ENCODE measurements at places on chromosomes 2 and 18.

- DNase-seq = no peak
These were observed 196.0 kb downstream of the TMEM163 start for GRCh38 chr2:134522496-134523455.

- DNase-seq = no peak
These were observed 206.4 kb upstream of the NCKAP5 start for GRCh38 chr2:133774654-133775015.

DNA sequence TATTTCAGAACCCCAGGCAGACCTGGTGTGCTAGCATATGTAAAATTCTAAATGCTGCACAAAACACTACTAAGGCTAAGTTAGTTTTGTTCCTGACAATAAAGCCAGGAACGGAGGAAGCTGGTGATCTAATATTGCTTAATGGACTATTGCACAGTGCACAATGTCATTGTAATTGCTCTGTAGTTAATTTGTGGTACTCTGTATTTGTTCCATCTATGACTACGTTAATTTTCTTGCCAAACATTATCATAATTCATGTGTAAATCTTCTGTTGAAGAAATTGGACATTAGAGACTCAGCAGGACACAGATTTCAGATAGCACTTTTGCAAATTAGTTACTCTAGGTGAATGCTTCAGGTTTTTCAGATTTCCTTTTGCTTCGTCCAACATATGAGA, 232.3 kb downstream of the RIT2 start:
- DNase-seq = no peak

GRCh38 chr18:5073026-5073944, 123.8 kb downstream of the AKAIN1 start:
- DNase-seq = peak; percentile 11

- no peak for DNase-seq
These were observed 390.3 kb upstream of the GALNT5 start for GRCh38 chr2:156867201-156867600.

DNA sequence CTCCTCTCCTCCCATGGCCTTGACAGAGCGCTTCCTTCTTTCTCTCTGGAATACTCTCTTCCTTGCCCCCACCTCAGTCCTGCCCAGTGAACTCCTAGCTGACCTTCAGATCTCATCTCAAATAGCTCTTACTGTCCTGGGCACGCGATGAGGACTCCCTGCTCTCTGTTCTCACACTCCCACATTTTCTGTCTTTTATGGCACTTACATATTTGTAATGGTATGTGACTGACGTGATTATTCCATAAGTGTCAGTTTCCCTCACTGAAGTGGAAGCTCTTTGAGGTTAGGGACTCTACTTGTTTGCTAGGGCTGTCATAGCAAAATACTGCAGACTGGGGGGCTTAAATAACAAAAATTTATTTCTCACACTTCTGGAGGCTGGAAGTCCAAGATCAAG, 1.7 kb upstream of the DYSF start:
- DNase-seq = no peak

- DNase-seq = no peak
These were observed 237.3 kb upstream of the MYT1L start for GRCh38 chr2:2568411-2568810.

- DNase-seq = no peak
These were observed 40.3 kb downstream of the NRXN1 start for GRCh38 chr2:50991602-50992001.

DNA sequence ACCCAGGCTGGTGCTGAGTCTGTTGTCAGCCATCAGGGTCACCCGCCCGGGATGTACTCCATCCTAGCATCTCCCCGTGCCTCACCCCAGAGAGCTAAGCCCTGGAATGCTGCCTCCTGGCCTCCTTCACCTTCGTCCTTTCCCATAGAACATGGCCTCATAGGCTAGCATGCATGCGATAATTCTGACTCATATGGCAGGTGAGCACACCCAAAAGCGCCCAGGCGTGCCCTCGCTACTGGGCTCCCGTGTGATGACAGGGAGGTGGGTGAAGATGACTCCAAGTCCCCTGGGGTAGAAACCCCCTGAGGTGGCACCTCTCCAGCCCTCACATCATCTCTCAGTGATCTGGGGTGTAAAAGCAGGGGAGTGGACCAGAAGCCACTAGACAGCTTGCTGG, 7.3 kb downstream of the SPR start:
- DNase-seq = no peak

DNA sequence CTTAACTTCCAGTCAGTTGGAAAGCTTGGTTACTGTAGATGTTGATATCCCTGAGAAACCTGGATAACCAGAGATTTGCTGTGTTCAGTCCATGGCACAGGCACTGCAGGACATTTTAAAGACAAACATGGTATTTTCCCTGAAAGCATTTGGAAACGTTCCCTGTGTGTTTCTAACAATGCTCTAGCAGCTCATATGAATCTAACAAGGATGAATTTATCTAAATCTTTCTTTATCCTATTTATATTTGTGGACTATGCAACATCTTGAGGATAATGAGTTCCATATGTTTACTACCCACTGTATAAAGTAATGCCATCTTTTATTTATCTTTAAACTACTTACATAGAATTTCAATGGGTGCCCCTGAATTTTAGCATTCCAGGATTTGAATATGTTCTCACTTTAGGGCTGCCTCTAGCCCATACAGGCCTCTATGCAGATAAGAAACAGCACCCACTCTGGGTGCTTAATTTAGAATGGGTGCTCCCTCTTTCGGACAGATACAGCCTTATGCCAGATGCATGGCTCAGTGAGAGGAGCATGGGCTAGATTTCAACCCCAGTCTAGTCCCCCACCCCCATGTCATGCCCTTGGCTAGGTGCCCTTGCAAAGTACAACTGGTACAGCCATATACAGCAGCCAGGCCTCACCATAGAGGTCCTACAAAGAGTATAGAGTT, 50.6 kb upstream of the NEMP2 start:
- DNase-seq = no peak

- no peak for DNase-seq
These were observed 13.6 kb upstream of the RTN4 start for GRCh38 chr2:55063713-55064323.

DNA sequence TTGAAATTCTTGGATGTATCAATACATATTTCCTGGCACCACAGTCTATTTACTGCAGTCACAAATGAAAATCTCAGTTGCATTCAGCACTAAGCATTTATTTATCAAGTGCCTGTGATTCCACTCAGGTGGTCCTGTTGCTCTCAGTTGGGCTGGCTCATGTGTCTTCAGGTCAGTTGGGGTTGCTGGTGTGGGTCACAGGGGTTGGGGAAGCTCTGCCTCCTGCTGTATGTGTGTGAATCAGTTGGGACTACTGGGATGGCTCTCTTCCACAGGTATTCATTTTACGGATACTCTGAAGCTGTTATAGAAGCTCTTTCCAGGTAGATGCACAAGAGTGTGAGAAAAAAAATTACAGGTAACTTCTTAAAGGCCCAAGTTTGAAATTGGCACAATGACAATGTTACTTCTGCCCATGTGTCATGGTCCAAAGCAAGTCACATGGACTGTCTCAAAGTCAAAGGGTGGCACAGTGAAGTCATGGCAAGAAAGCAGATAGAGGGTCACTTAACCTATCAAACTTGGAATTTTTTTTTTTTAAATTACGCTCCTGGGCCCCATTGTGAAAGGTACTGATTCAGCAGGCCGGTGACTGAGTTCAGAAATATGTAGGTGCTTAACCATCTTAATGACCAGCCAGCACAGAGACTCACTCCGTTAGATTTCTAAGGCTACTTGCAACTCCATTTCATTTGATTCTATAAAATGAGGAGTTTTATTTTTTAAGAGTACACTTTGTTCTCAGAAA, 249.2 kb upstream of the GCFC2 start:
- no peak for DNase-seq

DNA sequence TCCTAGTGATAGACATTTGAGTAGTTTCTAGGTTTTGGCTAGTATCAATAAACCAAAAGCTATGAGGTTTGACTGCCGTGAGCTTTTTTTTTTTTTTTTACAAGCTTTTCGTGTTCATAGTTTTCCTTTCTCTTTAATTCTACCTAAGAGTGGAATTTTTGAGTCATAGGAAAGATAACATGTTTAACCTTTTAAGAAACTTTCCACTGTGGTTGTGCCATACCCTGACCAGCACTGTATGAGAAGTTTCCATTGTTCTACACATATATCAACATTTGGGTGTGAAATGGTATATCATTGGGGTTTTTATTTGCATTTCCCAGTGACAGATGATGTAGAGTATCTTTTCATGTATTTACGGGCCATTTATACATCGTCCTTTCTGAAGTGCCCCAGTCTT, 31.7 kb downstream of the UBE2F start:
- DNase-seq = peak; percentile 35

DNA sequence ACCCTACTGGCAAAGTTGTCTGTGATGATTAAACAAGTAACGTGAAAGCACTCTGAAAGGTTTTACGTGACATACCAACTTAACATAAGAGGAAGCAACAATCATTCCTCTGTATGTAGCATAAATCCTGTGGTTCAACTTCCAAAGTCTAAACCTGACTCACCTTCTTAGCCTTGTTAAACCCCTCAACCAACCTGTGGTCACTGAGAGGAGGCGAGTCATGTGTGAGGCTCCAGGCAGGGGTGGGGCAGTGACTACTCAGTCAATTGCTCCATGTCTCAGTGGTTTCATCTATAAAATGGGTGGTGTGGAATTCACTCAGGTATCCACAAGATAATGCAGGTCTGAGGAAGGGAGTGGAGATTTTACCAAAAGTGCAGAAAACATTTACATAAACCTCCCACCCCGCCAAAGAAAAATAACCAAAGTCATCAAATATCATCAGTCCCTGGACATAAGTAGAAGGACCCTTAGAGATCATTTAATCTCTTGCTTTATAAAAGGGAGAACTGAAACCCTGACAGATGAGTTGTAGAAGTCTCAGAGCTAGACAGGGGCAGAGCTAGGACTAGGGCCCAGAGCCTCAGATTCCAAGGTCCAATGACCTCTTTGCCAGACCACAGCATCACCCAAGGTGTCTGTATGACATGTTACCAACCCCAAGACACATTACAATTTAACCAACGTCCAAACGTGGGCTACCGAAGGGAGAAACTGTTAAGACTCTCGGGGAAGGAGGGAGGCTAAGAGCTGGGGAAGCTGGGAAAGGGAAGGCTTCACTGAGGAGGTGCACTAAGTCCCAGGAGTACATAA, 3.7 kb upstream of the PCBP1 start:
- peak; percentile 63 for DNase-seq

GRCh38 chr18:3441290-3441689, 8.7 kb upstream of the TGIF1 start:
- DNase-seq = no peak

GRCh38 chr2:85753525-85754312, at the start of gene ATOH8:
TSS of gene ATOH8 (plus strand) at chr2:85753991. CDS start at chr2:85754190, 199 bp downstream.
- peak; percentile 50 for DNase-seq

GRCh38 chr2:99615247-99615771, 125.5 kb upstream of the REV1 start:
- no peak for DNase-seq

DNA sequence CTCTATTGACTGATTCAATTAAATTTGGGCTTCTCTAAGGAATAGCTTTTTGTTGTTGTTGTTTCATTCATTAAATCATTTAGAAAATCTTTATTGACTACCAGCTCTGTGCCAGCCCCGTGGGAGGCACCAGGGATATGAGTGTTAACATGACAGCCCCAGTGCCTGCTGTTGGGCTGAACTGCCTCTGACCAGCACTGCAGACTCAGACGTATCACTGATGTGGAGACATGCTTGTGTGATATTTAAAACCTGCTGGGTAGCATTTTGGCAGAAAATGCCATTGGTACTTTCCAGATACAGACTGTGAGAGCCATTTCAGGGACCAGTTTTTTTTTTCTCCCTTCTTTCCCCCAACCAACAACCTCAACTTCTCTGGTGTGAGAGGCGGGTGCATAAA, 38.6 kb upstream of the KCNF1 start:
- DNase-seq = no peak

GRCh38 chr2:58035352-58035751, 11.3 kb upstream of the VRK2 start:
- DNase-seq = no peak

DNA sequence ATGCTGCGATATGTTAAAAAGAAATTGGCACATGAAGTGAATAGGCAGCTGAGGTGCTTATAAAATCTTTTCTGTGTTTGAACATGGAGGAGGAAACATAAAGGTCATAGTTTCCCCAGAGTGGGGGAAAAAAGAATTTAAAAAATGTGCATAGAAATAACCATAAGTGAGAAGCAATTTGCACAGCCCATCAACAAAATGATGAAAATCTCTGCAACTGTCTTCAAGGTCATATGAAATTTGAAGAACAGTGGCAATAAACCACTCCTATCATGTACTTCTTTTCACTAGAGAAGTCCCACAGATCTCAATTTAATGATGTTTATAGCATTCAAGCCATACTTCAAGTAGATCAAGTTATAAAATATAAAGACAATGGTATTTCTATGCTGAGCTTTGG, 46.7 kb upstream of the ZNF804A start:
- DNase-seq = no peak

- no peak for DNase-seq
These were observed 184.0 kb downstream of the FIGN start for GRCh38 chr2:163551616-163552373.

- no peak for DNase-seq
These were observed 49.8 kb upstream of the ZBTB7C start for GRCh38 chr18:48459016-48459415.

DNA sequence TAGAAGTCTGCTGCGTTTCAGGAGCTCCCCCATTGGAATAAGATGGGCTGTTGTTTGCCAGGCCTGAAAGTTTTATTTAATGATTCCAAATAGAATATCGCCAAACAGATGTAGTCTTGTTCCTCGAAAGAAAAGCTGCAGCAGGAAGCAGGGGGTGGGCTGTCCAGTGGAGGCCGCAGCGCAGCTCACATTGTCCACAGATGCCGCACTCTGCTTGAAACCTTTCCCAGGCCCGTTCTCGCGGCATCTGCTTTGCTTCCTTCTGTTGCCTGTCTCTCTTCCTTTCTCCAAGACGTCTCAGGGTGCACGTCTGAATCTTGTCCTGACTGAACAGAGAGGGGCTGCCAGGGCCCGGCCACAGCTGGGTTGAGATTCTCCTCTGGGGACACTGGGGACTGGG, 12.4 kb upstream of the IGFBP2 start:
- DNase-seq = no peak

DNA sequence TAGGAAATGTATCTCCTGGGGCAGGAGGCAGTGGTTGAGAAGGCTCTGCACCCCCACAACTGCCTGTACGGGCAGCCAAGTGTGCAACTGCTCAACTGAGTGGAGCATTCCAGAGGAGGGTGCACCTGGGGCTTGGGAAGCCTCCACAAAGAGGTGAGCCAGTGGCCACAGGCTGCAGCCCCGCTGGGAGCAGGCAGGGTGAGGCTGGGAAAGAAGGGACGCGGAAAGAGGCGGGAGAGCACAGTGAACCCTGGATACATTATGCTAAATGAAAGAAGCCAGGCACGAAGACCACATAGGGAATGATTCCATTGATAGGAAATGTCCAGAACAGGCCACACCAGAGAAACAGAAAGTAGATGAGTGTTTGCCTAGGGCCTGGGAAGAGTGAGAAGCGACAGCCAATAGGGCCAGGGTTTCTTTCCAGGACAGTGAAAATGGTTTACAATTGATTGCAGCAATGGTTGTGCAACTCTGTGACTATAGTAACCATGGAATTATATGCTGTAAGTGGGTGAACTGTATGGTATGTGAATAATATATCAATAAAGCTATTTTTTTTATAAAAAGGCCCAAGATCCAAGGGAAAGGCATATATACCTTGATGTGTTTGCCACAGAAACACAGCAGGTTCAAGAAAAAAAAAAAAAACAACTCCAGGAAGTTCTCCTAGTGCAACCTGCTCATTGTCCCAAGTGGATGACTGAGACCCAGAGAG, 82.4 kb downstream of the DDX1 start:
- no peak for DNase-seq

GRCh38 chr2:11145350-11145749, 9.9 kb upstream of the SLC66A3 start:
- no peak for DNase-seq
